ENCODE measurements at places on chromosomes 5 and 9.

- DNase-seq, result no peak
Observed at GRCh38 chr9:72749276-72749675, 203.6 kb downstream of the ALDH1A1 start.

GRCh38 chr9:21681641-21682040 lies 120.8 kb upstream of the MTAP start:
- DNase-seq, result no peak

DNA sequence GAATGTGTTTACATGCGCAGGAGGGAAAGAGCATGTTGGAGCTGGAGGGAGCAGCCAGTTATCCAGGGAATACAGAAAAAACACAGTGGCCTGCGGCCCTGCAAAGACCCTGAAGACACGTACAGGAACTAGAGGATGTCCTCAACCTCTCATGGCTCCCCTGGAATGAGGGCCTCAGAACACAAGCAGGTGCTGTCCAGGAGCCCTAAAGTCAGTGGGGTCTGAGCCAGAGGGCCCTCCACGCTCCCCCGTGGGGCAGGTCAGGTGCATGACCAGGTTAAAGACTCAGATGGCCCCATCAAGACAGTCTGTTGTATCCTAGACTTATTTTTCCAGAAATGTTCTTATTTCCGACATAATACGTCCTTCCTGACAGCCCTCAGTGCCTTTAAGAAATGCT lies 106.9 kb downstream of the ROR2 start:
- DNase-seq, result no peak

GRCh38 chr5:140734354-140734753 lies 34.1 kb downstream of the ZMAT2 start:
- DNase-seq, result no peak

- no peak for DNase-seq
Observed at GRCh38 chr5:148443998-148444397, 60.2 kb downstream of the FBXO38 start.

DNA sequence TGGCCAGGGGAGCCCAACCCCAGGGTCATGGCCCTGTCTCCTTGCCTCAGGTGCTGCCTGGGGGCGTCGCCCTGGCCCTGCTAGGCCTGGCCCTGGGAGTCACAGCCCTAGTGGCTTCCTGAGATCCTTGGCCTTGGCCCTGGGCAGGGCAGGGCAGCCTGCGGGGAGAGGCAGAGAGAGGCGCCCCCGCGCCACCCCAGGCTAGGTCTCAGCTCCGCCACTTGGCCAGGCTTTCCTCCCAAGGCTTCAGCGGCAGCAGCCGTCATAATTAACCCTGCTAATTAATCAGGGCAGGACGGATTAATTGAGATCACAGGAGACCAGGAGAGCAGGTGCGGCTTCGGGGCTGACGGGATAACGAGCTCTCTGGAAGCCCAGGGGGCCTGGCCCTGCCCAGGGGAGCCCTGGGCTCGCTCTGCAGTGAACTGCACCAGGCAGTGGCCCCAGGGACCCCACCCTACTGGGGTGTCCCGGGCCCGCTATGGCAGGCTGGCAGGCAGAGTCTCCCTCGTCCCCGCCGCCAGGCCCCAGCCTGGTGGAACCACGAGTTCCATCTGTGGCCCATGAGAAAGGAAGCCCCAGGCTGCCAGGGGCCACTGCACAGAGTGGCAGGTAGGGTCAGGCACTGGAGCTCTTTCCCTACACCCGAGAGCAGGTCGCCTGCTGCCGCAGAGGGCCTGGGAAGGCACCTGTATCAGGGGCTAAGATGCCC lies 269.6 kb downstream of the PBX3 start:
- no peak for DNase-seq

- no peak for DNase-seq
Observed at GRCh38 chr5:170408877-170409660, 19.9 kb upstream of the KCNMB1 start.

DNA sequence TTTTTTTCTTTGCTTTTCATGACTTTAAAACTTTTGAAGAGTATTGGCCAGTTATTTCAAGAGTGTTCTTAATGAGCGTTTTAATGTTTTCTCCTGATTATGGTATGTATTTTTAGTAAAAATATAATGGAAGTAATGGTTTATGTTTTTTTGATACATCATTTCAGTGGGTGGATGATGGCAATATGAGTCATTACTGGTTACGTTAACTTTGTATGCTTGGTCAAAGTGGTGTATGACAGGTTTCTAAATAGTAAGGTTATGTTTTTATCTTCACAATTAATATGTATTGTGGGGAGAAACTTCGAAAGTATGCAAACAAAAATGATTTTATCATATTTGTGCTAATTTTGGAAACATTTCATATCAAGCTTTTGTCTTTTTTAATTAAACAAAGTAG lies 176.7 kb upstream of the PRDM9 start:
- no peak for DNase-seq

- DNase-seq, result no peak
Observed at GRCh38 chr9:120477534-120478001, 102.4 kb downstream of the CDK5RAP2 start.

DNA sequence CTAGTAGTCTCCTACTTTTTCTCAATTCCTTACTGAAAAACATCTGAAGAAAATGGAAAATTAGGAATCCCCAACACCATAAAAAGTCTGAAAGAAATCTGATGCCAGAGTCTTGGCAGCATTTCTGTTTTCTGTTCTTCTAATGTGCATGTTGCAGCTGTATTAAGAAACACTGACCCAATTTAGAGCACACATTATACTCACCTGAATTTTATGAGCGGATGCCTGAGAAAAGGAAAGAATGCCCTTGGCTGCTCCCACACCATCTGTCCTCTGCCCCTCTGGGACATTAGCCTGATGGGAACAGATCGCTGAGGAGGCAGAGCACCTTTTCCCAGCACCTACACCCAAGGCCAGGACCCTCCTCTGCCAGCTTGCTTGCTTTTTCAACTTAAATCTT lies 14.1 kb upstream of the ANP32B start:
- DNase-seq, result no peak

GRCh38 chr9:31848505-31849285 lies 535.7 kb upstream of the ACO1 start:
- DNase-seq, result no peak

DNA sequence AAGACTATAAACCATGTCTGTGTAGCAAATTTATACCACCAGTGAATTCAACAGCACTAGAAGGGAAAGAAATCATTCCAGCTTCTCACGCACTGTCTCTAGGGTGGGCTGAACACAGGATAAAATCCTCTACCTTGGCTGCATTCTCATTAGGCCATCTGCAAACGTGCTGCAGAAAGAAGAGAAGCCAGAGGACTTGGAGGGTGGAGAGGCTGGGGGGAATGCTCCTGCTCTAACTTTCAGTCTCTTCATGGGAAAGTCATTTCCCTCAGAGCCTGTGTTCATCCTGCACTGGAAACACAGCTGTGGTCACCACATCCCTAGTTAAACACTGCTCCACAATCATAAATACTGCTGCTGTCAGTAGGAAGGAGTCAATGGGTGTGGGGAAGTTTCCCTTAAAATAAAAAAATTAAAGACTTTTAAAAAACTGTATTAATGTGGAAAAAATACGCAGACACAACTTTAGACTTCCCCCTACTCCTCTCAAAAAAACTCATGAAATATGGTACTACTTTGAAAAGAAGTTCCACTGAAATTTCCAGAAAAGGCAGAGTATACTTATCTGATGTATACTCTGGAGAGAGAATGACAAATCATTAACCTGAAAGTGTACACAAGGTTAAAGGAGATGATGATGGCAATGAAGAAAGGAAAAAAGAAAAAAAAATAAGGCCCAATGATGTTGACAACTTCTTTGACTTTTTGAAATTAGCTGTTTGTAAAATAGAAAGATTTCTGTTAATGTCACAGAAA lies 46.8 kb downstream of the LHFPL2 start:
- no peak for DNase-seq

DNA sequence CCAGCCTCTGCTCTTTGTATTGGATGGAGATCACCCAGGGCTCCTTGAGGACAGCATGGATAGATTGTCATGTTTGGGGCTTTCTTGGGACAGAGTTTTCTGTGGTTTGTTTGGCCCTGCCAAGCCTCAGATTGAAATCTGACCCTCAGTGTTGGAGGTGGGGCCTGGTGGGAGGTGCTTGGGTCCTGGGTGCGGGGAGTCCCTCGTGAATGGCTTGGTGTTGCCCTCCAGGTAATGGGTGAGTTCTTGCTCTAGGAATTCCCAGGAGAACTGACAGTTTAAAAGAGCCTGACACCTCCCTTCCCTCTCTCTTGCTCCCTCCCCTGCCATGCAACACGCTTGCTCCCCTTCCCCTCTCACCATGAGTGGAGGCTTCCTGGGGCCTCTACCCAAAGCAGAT lies 48.6 kb upstream of the OLFM1 start:
- no peak for DNase-seq

- DNase-seq, result no peak
Observed at GRCh38 chr9:27665136-27665535, 91.9 kb upstream of the C9orf72 start.

- DNase-seq, result no peak
Observed at GRCh38 chr5:174356536-174356935, 311.0 kb downstream of the NSG2 start.

All from stimulated activated CD4-positive, alpha-beta T cell treated with anti-CD3 and anti-CD28 coated beads, Interleukin-1b, Interleukin-23, amount 100 ng/mL, for 4 hours (primary cell).